ENCODE measurements at places on chromosomes 5 and 9.

DNA sequence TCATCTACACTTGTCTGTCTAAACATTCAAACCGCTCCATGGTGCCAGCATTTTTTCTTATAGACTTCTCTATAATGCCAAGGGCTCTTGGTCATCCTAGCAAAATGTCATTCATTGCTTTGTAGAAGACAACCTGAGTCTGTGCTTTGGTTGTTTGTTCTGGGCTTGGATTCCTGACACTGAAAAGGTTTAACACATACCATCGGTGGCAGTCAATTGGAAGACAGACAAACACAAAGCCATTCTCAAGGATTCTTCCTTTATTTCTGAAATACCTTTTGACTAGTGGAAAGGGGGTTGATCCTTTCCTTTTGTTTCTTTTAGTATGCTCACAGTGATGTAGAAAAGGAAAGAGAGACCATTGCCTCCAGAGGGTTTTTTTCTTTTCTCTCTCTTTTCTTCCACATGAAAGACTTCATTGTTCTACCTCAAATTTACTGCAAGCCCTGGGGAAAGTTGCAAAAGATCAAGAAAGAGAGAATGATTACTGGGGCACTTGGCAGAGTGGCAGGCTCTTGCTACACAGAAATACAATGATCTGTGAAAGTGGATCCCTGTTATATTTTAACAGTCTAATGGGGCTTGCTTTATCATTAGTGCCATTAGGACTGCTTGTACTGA is 66.4 kb upstream of the TMC1 start:
- DNase-seq: no peak

- DNase-seq: peak; percentile 67
Observed at GRCh38 chr5:159097784-159098602, 1.7 kb downstream of the EBF1 start.

- no peak for DNase-seq
Observed at GRCh38 chr9:136978865-136979544, 1.7 kb downstream of the PTGDS start.

DNA sequence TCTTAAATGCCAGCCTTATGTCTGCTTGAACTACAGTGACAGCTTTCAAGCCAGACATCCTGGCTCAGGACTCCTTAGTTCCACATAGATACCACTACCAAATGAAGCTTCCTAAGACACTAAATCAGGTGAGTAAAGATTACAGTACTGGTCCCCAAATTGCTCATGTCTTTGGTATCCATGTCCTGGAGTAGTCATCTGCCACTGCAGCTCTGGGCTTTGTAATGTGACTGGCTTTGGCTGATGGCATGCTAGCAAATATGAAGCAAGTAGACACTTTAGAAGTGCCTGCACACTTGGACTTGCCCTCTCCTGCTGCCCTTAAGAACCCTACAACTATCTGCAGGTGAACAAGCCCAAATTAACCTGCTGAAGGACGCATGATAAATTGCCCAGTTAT is 334.9 kb downstream of the BNC2 start:
- no peak for DNase-seq

DNA sequence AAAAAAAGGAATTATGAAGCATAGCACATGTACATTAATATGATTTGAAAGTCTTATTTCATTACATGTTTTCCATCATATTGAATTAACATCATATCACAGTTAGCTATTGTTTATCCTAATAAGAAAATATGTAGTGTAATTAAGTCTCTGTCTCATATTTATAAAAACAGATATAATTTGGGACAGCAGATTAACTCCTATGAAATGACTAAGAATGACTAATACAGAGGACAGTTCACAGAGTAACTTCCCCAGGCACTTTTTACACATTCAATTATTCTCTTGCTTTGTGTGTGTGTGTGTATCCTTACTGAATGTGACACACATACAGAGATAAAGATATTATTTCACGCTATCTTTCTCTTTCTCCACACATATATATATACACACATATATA is 2400.9 kb upstream of the C9orf72 start:
- no peak for DNase-seq

DNA sequence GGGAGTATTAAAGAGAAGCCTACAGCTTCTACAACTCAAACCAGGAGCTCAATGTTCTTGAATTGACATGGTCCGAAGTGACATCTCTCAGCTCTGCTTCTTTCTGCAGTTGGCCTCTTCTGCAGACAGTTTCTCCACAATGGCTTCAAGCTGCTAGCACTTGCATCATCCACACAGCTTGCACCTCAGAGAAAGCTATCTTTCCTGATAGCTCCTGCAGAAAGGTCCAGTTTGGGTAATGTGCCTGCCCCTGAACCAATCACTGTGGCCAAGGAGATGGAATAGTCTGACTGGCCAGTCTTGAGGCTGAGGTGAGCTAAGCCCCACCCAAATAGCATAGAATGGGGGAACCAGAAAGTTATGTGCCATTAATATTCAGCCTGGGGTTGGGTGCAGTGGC is 95.8 kb upstream of the ABCA1 start:
- no peak for DNase-seq

GRCh38 chr5:2185646-2186471 is 303.1 kb upstream of the IRX4 start:
- no peak for DNase-seq

- no peak for DNase-seq
Observed at GRCh38 chr5:137304226-137304874, 194.8 kb downstream of the SPOCK1 start.

DNA sequence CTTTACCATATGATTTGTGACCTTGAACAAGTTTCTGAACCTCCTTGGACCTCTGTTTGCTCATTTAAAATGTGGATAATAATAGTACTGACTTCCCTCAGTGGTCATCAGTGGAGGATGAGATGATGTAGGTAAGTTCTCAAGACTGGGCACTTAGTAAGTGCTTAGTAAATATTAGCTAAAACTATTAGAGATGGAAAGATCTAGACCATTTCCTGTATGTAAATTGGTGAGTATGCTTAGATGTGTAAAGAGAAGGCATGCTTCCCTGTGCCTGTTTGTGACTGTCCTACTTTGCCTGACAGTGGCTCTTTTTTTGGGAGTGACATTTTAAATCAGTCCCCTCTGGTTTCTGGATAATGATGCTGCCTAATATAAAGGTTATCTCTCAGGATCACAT is 288.1 kb downstream of the GABRB2 start:
- DNase-seq: no peak

GRCh38 chr5:102531506-102531905 is 32.7 kb upstream of the SLCO6A1 start:
- DNase-seq: no peak

GRCh38 chr9:124485936-124486335 is 21.3 kb downstream of the NR5A1 start:
- DNase-seq: no peak

- no peak for DNase-seq
Observed at GRCh38 chr9:131721076-131721475, 18.8 kb downstream of the RAPGEF1 start.

DNA sequence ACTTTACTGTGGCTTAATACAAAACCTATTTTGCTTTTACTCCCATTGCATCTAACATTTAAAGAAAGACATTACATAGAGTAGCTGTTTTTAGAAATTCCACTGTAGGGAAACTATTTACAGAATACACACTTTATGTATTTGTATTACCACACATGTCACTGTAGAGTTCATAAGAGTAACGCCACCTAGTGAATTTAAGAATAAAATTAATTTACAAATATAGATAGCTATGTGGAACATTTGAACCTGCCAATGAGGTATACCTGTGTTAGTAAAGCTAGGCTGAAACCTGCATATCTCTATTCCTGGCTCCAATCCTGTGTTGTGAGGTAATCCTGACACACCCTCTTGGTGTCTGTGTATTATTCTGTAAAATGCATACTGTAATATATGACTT is 234.4 kb downstream of the MAST4 start:
- no peak for DNase-seq

GRCh38 chr5:29214839-29215238 is 1978.6 kb upstream of the CDH6 start:
- DNase-seq: no peak

- DNase-seq: no peak
Observed at GRCh38 chr9:125509476-125509875, 197.5 kb downstream of the MAPKAP1 start.

DNA sequence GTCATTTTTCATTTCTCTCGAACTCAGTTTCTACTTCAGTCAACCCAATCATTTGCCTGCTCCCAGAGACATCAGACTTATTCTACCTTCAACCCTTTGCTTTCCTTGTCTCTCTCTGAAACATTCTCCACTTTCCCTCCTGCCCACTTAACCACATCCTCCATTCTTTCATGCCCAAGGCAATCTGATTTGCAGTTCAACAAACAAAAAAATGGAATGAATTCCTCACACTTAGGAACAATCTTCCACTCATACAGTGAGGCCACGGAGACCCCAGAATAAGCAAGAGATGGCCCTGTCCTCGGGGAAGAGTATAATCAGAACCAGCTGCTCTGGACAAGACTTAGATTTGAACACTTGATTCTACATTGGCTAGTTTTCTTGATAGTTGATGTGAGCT is 180.5 kb downstream of the RFK start:
- DNase-seq: no peak

GRCh38 chr5:170757182-170757601 is 26.3 kb upstream of the GABRP start:
- no peak for DNase-seq

DNA sequence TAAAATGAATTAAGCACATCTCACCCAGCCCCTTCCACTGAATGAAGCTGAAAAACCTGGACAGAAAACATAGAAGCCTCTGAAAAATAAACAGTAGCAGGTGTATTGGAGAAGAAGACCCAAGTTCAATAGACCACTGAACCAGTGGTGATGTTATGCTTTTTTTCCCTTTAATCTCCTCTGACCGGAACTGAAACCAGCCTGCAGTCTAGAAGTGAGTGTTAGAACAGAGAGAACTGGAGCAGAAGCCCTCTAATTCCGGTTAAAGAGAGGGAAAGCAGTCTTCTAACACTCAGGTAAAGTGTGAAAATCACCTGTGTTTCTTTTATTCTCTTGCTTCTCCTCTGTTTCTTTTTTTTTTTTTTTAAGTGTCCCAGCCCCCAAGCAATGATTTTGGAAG is 83.5 kb upstream of the CCL21 start:
- no peak for DNase-seq

- no peak for DNase-seq
Observed at GRCh38 chr9:120875643-120875953, 1.4 kb downstream of the PHF19 start.

- DNase-seq: no peak
Observed at GRCh38 chr9:74848153-74848525, 39.6 kb downstream of the TRPM6 start.

DNA sequence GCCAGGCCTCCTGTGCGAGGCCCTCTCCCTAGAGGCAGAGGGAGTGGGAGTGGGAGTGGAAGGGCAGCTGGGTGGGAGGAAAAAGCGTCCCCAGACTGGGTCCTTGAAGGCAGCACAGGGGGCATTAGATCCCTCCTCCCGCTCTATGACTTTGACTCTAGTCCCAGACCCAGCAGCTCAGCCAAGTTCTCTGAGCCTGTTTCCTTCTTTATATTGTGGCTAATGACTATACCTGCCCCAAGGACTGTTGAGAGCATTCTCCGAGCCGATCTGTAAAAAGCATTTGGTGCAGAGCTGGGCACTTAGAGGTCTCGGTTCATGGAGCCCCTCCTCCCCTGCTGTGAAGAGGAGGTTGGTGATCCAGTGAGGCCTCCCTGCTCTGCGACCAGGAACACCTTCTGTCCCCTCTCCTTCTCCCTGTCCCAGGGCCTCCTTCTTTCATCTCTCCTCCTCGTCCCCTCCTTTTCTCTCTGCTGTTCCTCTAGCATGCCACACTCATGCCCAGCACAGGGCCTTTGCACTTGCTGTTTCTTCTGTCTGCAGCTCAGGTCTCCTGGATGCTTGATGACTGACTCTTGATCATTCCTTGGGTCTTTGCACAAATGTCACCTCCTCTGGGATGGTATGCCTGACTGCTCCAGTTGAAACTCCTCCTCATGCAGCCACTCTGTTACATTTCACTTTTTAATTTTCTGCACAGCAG is 23.4 kb upstream of the PSD2 start:
- DNase-seq: no peak

- no peak for DNase-seq
Observed at GRCh38 chr9:972501-973294, 3.8 kb upstream of the DMRT3 start.

DNA sequence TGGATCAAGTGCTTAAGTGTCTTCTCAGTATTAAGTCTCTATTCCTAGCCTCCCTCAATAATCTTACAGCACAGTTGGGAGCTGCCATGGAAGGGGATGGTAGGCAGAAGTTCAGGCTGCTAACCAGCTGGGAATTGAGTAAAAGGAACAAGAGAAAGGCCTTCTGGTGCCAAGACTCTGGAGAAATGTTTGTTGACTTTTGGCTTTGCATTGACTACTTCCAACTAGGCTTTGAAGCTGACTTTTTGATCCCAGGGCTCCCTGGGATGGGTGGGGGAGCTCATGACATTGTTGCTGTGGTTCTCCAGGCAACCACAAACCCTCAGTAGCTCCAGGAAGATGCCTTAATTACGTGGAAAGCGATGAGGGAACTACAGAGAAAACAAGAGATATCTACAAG is 85.2 kb upstream of the HTR4 start:
- no peak for DNase-seq

- DNase-seq: no peak
Observed at GRCh38 chr9:88824711-88825110, 166.6 kb upstream of the S1PR3 start.

DNA sequence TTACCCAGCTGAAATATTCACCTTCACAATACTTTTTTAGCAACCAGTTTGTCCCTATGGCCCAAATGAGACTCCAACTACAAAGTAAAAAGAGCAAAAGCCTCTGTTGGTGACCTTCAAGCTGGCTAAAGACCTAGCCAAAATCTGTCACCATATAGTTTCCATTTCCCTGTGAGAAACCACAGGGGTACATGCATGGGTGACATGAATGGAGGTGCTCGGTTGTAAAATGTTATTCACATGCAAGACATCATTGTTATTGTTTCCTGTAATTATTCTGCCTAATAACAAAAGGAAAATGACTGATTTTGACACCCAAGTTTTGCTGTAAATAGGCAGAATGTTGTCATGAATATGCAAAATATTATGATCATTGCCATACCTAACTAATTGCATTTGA is 285.3 kb downstream of the ZNF608 start:
- no peak for DNase-seq

DNA sequence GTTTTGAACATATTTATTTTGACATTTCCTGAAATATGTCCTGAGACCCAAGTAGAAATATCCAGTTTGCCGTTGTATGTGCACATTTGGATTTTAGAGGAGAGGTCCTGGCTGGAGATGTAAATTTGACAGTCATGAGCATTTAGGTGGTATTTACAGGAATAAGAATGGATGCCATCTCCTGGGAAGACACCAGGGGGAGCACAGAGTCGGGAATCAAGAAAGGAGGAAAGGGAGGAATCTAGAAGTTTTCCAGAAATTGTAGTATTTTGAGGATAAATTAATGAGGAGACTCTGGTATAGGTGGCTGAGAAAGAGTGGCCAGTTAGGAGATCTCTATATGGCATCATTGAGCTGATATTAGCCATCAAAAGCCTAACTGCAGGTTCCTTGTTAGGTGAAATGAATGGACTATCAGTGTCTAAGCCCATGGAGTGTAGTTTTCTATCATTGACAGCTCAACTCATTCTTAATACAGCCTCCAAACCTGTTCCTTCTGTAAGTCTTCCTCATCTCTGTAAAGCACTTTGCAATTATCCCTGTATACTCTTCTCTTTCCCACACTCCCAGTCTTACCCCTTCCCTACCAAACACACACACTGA is 7.2 kb downstream of the GAPT start:
- DNase-seq: no peak

GRCh38 chr5:87452837-87453236 is 40.1 kb upstream of the CCNH start:
- no peak for DNase-seq

- no peak for DNase-seq
Observed at GRCh38 chr5:155983954-155984353, 343.0 kb upstream of the SGCD start.

Measured in stimulated activated naive B cell treated with anti-CD40 and anti-IgM and Interleukin-4, amounts not matched to agents 10 μg/mL and 1 μg/mL and 100 μg/mL, for 72 hours (primary cell).